ENCODE measurements at places on chromosomes 3 and 15.

DNA sequence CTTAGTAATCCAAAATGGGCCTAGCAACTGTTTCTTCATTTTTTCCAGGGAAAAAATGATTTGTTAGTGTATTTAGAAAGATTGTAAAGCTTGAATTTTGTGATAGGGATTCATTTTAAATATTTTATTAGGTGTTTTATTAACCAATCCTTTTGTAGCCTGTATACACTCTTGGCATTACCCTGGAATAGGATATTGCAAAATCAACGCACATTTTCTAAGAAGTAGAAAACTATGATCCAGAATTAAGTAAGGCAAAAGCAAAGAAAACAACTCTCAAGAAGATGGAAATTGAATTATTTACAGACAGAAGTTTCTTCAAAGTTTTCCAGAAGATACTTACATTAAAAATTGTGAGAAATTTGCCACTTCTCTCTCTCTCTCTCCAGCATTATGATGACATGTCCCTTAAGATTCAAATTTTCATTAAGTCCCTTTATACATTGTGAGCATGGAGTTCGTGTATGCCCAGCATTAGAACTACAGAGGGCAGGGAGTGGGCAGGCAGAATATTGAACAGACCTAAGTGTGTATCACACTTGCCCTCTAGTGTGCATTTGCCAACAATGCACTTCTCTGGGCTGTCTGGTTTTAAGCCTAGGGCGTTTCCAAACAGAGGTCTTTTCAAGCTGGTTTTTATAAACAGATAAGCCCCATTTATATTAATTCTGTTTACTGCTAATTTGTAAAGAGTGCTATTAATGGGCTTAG, 28.5 kb upstream of the CMSS1 start:
- DNase-seq: peak; percentile 69

- no peak for DNase-seq
Measured at GRCh38 chr3:16433701-16434151, 79.8 kb downstream of the RFTN1 start.

DNA sequence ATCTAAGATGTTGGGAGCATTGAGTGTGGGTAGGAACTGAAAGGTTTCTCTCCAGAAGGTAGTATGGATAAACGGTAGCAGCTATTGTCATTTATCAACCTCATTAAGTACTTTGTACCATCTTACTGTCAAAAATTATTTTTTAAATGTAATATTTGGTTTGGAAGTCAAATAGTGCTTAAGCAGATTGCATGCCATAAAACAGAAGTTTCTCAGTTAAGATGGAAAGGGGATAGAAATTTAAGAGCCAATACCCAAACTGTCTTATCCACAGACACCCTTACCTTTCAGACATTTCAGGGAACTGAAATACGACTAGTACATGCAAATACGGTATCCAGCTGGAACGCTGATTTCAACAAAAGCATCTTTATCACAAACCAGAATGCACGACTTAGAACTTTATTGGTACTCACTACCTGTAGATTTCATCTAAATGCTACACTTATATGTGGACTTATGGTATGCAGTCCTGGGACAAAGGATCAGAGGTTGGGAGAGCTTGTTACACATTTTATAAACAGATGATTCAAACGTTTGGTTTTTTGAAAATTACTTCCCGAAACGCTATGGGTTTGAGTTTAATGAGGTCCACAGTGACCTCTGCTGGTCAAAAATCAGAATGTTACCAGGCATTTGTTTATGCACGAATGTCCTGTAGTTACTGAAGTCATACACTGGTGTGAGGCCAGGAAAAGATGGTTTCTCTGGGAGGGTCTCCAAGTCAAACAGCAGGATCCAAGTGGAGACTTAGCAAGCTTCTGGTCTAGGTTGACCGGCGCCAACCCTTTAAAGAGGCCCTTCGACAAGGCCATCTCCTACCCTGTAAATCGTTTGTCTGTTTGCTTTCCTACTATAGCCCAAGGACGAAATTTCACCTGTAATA, 45.7 kb upstream of the DUT start:
- DNase-seq: peak; percentile 78

DNA sequence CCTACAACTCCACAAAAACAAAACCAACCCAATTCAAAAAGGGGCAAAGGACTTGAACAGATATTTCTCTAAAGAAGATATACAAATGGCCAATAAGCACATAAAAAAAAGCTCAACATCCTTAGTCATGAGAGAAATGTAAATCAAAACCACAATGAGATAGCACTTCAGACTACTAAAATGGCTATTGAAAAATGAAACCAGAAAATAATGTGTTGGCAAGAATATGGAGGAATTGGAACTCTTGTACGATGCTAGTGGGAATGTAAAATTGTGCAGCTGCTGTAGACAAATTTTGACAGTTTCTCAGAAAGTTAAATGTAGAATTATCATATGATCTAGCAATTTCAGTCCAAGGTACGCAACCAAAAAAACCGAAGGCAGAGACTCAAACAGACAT, 29.0 kb downstream of the KY start:
- no peak for DNase-seq

DNA sequence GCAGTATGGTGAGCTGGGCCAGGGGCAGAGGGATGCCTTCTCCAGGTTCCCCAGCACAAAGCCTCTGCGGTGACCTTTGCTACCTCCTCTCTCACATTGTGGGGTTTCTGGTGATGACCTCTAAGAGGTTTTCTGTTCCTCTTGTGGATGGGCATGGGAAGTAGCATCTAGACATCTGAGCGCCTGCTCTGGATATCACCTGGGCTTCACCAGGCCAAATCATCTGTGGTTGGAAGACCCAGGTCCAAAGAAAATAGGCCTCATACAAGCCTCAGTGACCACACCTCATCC, 7.0 kb downstream of the APEH start:
- DNase-seq: no peak

- DNase-seq: no peak
Measured at GRCh38 chr3:125608419-125608818, 13.1 kb upstream of the OSBPL11 start.

GRCh38 chr3:135213822-135214221, 418.8 kb downstream of the EPHB1 start:
- DNase-seq: no peak

GRCh38 chr15:98375513-98376340, 272.6 kb upstream of the IGF1R start:
- no peak for DNase-seq

DNA sequence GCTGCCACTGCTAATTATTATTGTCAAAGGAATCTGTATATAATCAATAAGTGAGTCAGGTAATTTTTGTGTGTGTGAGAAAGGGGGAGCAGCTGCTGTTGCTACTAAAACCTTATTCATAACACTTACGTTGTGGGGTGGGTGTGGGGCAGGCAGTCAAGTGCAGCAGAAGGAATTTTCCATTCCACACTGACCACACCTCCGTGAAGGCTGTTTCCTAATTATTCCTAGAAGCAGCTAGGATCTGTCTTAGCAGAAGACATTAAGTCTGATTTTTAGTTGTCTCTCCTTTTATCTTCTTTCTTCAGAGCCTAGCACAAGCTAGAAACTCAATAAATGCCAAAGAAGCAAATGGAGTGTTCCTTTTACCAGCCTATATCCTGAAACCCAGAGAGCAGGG, 4.0 kb upstream of the U2SURP start:
- no peak for DNase-seq

GRCh38 chr3:195101927-195102608, 168.9 kb downstream of the XXYLT1 start:
- no peak for DNase-seq

DNA sequence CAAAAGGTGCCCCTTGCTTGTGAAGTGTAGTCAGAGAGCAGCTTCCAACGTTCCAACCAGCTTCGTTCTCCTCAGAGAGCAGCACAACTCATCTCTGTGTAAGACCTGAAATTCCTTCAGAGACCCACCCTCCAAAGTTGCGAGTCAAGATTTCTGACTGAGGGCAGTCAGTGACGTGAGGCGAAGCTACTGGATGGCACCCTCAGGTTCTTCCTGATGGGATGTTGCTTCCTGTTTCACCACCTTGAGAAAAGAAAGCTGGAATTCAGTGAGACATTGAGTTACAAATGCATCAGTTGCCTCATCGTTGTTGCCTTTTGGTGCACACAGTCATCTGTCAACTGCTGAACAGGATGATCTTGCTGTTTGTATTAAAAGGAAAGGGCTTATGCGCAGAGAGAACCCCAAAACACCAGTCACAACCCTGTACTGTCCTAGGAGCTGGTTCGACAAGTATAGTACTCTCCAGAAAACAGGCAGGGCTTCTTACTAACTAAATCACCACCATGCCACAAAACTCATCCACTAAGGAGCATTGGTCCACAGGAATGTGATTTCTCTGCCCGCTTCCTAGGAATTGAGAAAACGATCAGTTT, at the start of gene CERS3:
CERS3 (minus strand) TSS at position 118 of the 596 bp plus-strand sequence. CDS start 27,101 bp downstream, outside the sequence.
- no peak for DNase-seq

- DNase-seq: no peak
Measured at GRCh38 chr15:94042180-94042928, 189.0 kb upstream of the MCTP2 start.

GRCh38 chr15:83928878-83929418, 275.0 kb downstream of the ADAMTSL3 start:
- no peak for DNase-seq

- peak; percentile 49 for DNase-seq
Measured at GRCh38 chr15:90789462-90789861, 72.3 kb downstream of the BLM start.

DNA sequence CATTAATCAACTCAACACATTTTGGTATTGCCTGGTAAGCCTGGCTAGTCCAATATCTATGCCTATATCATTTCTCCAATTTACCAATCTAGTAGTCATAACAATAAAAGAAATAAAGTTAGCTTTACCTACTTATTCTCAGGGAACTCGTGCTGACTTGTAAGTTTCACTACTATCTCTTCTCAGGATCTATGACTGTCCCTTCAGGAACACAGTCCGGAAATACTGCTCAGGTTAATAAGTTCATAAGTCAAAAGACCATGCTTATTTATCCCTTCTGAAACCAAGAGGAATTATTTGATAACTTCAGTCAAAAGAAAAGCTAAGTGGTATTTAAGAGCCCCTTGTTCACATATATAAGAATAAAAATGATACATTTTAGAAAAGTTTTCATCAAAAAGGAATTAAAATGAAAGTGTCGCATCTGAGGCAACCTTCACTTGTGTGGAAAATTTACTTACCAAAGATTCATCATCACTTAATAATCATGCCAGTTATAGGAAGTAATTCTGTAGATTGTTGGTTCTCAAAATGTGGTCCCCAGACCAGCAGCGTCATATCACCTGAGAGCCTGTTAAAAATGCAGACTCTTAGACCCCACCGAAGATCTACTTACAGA, 15.5 kb upstream of the THRB start:
- no peak for DNase-seq

- no peak for DNase-seq
Measured at GRCh38 chr3:111473550-111473949, 68.4 kb upstream of the CD96 start.

DNA sequence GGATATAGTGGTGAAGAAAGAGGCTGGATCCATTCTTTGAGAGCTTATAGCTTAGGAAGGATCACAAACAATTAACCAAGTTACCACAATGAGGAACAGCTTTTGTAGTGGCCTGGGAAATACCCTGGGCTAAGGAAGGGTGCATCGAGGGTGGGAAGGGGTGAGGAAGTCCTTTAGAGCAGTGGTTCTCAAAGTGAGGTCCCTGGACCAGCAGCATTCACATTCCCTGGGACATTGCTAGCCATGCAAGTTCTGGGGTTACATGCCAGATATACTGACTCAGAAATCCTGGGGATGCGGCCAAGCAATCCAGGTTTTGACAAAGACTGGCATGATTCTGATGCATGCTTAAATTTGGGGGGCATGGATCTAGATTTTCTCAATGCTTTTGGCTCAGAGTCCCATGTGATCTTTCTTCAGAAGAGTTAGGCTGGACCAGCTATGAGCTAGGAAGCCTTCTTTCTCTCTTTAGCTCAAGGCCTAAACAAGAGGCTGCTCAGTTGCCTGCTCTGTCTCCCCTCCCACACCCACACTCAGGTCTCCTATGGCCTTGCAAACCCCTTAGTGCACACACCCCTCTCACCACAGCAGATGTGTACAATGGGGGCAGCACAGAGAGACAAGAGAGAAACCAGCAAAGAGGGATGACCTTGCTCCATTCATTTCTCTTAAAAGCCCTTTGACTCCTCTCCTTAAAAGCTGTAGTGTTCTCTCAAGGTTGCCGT, 1.8 kb upstream of the CCR1 start:
- DNase-seq: no peak

DNA sequence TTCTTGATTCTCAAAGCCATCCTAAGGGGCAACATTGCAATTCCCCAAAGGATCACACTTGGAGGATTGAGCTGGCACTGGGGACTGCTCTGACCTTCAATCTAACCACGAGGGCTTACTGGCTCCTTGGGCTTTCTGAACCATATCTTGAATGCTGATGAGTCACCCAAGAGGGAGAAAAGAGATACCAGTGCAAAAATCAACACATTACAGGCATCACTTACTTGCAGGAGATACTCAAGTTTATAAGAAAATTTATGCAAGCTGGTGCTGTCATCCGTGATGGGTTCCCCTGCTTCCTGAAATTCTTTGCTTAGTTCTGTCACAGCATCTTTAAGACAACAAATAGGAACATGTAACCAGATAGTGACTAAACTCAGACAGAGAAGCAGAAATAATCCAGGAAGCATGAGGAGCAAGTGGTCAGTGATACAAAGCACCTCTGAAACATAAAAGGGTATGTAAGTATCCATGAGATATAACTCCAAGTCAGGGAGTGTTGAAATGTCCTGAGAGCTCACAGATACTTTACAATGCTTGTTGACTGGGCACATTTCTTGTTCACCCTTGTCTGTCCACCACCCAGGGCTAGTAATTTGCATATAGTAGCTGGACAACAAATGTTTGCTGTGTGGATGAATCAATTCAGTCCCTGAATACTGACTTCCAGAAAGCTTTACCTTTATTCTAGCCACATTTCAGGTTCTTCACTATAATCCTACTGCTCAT, 14.1 kb downstream of the FYCO1 start:
- peak; percentile 33 for DNase-seq

Data from fibroblast of skin of abdomen (primary cell).